ENCODE measurements at places on chromosomes 6 and 20.

DNA sequence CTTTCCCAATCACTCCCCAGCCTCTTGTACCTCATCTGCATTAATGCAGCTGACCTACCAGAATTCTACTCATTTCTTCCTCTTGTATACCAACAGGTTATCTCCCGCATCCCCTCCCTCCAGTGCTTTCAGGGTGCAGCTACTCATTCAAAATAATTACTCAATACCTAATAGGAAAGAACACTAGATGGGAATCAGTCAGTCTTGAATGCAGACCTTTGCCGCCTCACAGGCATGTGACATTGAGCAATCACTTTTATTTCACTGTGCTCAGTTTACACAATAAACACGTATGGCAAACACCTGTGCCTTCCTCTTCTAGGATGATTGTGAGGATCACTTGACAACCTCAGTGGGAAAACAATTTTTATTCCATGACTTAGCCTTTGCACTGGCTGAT is 13.3 kb downstream of the ZSCAN31 start:
- DNase-seq = no peak

DNA sequence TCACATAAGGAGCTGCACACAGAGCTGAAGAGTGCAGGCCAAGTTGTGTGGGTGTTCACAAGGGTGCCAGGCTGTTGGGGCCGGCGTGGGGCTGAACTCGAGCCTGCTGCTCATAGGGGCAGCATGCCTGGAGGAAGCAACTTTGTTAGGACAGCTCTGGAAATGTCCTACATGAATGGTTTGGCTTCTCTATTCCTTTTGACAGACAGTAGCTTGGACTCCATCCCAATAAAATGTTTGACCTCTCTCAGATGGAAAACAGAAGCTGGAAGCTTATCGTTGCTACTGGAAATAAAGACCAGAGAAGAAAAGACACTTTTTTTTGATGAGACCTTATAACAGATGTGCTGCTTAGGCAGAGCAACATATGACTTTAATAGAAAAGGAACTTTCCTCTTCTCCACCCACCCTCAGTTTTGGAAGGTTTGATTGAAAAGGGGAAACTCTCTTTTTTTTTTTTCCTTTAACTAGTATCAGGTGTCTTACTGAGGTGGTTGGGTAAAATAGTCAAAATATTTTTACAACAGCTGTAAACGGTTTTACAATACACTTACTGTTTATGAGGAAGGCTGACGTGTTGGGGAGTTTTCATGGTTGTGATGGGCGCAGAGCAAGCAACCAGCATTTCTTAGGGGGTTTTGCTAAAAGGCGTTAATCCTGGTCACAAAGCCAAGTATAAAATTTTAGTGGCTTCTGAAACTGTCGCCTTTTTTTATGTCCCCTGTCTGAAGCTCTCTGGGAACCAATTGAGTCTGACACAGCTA is 80.7 kb upstream of the EEF1E1 start:
- no peak for DNase-seq

DNA sequence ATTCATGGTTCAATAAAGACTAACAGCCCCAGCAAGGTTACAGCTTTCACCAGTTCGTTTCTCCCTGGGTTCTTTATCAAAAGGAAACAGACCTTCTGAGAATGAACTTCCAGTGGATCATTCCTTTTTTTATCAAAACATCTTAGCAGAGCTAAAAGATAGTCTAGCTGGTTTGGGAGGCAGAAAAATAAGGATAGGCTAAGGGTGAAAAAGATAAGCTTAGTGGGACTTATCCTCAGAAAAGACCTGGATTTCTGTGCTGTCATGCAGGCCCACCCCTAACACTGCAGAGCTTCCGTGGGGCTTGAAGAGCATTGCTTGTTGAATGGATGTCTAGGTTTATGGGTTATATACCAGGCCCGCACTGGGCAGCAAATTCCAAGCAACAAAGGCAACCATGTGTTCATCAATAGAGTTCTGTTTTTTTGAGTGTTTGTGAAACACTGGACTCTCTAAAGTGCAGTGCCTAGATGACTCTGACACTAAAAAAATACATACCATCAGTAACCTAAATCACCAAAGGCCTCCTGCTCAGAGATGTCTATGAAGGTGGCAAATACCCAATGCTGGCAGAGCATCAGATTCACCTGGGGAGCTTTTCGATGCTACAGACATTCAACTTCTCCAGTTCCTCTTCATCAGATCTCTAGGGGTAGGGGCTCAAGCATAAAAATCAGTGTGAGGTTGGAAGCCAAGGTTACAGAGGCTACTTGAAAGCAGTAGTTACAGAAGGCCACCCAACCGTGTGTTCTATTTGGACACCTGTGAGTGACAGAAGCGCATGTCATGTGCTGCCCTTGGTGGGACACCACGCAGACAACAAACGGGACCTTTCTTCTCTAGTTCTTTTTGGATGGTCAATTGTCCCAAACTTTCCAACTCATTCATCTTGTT is 53.0 kb downstream of the TNFAIP3 start:
- DNase-seq = no peak

- no peak for DNase-seq
Measured at GRCh38 chr6:168649209-168649608, 208.2 kb downstream of the SMOC2 start.

GRCh38 chr6:39243809-39244208 is 14.5 kb upstream of the KCNK5 start:
- no peak for DNase-seq

- DNase-seq = no peak
Measured at GRCh38 chr6:99120641-99121040, 172.9 kb upstream of the FBXL4 start.

GRCh38 chr6:161436106-161436876 is 162.4 kb upstream of the AGPAT4 start:
- no peak for DNase-seq

DNA sequence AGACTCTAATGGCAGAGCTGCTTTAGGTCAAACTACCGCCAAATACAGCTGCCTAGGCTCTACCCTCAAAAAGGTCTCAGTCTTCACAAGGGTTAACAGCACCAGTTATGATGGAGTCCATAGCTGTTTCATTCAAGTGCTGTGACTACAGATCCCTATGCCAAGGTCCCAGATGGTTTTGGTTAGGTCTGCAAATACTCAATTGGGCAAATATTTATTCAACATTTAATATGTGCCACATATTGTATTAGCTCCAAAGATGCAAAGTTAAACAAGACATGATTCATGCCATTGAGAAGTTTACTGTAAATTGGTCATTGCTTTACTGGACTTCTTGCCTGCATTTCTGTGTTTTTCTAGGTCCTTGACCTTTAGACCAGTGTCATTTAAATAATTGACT is 55.8 kb upstream of the TFAP2D start:
- DNase-seq = no peak

GRCh38 chr6:127204281-127204680 is 62.4 kb upstream of the RNF146 start:
- DNase-seq = no peak

GRCh38 chr20:34642009-34642408 is 34.9 kb downstream of the PIGU start:
- DNase-seq = no peak

GRCh38 chr20:47263080-47263464 is 93.4 kb downstream of the ZMYND8 start:
- DNase-seq = no peak

DNA sequence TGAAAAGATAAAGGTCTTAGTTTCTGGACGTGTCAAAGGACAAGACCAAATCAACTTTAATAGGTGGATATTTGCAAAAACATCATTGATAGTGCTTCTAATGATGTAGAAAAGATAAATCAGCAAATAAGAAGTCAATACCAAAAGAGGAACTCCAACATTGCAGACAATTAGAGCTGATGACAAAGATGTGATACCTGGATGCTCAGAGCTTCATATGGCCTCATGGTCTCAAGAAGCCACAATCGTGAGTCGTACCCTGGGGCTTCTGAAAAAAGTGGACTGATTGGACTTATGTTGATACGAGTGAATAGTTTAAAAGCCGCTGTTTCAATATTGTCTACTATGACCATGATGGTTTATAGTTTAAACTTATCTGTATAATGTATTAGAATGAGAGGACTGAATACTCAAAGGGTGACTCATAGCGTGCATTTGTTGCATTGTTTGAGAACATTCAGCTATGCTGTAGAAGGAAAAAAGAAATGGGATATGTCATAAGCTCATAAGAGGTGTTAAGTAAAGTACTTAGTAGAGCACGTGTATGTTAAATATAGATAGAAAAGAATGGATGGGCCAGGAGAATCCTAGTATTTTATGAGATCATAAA is 54.6 kb upstream of the RIPOR2 start:
- no peak for DNase-seq

DNA sequence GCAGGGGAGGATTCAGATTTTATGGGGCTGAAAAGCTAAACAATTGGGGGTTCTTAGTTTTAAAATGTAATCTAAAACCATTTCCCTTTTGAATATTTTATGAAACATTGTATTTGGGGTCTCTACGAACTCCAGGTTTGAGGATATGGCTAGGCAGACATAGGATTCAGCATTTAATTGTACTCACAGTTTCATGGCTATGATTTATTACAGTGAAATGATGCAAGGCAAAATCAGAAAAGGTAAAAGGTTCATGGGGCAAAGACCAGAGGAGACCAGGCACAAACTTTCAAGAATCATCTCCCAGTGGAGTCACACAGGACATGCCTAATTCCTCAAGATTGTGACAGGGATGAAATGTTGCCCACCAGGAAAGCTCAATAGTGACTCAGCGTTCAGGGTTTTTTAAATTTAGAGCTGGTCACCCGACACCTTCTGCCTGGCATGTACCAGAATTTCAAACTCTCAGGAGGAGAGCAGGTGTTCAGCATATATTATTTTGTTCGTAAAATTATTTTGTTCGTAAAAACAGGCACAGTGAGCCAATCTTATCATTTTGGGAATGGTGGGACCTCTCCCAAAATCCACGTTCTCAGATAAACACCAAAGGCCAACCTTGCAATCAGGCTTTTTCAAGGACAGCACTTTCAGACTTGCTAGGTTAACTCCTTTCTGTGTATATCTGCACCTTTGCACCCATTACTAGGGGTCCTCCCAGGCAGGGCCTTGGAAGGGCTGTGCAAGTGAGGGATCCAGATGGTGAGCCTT is 270.3 kb downstream of the NKAIN2 start:
- DNase-seq = no peak
